Kidney epithelial cell (primary cell): ENCODE measurements at places on chromosomes 12 and 14. TPM values are rescaled to one million over a fixed set of nuclear protein-coding genes. Genes with fewer than 3 reads are reported as not detected.

DNA sequence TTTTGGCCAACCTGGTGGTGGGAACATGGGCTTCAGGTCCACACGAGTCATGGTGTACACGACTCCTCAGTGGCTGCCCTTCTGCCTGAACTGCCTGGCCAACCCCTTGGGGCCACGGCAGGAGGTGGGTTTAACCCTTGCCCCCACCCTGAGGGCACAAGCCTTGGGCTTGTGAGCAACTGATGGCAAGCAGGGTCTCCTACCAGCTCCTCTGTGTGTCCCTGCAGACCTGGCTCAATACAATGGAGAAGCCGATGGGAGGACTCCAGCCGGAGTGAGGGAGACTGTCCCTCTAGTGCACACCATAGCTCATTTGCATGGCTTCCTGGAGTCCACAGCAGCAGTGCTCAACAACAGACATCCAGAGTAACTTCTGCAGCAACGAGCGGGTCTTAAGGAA, 28.0 kb downstream of the JAG2 start:
- no peak for DNase-seq

- DNase-seq = no peak
Observed at GRCh38 chr12:94807951-94808350, 157.6 kb upstream of the TMCC3 start.

- DNase-seq = peak; percentile 94
Observed at GRCh38 chr14:61178226-61179060, 102.7 kb downstream of the TMEM30B start.

DNA sequence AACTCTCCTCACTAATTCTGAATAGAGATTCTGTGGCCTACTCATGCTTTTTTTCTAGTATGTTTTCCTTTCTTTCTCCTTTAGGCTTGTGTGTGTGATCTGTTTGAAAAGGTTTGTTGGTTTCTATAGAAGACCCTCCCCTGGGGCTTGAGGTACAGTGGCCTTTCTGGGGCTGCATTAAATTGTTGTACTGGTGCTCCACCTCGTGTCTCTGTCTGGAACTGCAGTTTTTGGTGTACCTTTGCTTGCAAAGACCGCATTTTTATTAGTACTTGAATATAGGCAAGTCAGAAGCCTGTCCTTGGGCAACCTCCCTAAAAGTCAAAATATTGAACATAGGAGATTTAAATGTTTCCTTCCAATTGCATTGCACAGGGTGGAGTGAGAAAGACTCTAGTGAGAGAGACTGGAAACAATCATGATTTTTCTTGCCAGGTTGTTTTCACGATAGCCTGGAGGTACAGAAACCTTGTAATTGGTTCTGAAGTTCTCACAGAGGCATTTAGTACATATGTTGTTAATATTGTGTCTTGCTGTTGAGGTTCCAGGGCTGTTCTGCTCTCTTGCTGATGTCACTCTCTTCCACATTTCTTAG, 39.0 kb downstream of the SLCO1B1 start:
- no peak for DNase-seq

- no peak for DNase-seq
Observed at GRCh38 chr12:109277899-109278762, 31.0 kb downstream of the FOXN4 start.

GRCh38 chr14:91911474-91912032, 35.9 kb downstream of the FBLN5 start:
- no peak for DNase-seq

GRCh38 chr14:67735336-67736147, 33.9 kb downstream of the RDH12 start:
- no peak for DNase-seq

DNA sequence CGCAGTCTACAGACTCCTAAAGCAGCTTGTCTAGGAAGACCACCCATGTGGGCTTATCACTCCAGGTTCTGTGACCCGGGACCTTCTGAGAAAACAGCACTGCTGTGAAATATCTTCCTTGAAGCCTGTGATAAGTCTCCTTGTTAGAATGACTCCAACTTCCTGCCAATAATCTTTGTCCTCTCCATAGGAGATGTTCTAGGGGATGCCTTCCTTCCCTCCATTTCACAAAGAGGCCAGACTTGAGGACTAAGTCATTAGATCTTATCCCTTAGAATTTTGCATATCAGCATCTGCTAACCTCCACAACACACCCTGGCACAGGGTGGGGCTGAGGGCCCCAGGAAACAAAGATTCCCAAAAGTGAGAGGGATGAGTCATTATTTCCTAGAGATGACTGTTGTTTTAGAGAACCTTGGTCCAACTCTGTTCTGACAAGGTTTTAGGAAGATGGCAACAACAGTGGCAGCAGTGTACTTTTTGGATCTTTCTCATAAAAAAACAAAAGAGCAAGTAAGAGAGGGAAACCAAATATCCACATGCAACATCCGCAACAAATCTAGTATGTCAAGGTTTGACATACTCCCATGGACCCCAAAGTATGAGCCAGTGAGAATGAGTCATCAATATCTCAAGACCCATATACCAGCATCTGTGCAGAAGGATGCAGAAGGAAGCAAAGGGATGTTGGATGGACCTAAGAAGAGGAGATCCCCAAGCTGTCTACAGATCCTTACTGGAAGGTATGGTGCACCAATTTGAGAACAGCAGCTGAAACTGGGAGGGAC, 6.0 kb downstream of the LTB4R start:
- no peak for DNase-seq

DNA sequence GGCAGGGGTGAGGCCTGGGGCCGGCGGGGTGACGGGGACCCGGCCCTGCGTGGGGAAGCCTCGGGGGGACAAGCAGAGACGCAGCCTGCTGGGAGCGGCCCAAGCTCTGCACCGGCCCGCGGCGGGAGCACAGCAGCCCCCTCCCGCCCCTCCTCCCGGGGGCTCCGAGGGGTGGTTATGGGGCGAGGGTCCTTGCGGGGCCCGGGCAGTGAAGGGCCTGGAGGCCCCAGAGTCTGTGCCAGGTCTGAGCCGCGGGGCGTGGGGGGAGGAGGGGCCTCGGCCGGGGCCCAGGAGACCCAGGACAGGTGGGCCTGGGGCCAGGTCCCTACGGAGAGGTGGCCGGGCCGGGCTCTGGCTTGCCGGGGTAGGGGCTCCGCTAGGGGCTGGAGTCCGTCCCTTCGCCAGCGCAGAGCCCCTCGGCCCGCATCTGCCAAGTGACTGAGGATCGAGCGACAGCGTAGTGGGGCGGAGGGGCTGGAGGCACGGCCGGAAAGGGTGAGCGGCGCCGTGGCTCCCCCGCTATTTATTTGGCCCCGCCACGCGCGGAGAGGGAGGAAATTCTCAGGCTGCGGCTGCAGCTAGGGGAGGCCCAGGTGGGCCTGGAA, 495 bp downstream of the TMEM121 start:
- no peak for DNase-seq

GRCh38 chr12:52942066-52942900, 6.6 kb upstream of the KRT18 start:
- DNase-seq = no peak

DNA sequence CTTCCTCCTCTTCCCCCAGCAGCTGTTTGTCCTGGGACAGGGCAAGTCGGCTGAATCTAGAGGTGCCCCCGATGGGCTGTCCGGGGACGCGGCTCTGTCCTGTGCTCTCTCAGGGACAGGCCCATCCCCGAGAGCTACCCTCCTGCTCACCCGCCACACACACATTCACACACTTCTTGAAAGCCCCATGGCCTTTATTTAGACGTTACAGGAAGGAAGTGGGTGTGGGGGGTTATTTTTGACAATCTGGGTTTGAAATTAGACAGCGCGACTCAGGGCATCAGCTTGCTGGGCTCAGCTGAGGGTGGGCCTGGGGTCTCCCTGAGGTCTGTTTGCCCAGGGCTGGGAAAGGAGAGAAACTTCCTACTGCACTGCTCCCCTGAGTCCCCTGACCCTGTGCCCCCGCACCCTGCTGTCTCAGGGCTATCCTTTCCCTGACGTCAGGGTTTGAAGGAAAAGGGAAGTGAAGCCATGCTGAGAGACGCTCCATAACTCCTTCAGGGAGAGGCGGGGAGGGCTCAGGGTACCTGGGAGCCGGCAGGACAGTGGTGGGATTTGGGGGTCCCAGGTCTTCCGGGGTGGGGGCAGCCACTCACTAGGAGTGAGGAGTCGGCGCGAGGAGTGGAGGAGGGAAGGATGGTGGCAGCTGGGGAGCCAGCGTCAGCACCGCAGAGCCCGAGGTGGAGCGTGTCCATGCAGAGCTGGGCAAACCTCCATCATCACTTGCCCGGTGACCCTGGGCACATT, 8.1 kb downstream of the PTPN6 start:
- no peak for DNase-seq

DNA sequence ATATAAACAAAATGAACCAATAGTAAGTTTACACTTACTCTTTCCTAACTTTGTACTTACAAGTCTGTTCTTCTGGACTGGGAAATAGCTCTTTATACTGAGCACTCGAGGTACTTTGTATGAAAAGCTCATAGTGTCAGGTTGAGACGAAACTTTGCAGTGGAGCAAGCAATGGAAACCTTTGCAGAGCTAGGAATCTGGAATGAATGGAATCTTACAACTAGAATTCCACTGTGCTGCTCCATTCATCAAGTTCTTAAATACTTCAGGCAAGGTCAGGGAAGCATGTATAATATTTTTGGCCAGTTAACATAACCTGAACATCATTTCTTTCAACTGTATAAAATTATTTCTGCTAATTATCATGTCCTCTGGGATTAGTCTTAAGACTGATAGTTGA, 1327.5 kb upstream of the FLRT2 start:
- no peak for DNase-seq

- DNase-seq = no peak
Observed at GRCh38 chr14:64422756-64423155, 34.6 kb downstream of the MTHFD1 start.

DNA sequence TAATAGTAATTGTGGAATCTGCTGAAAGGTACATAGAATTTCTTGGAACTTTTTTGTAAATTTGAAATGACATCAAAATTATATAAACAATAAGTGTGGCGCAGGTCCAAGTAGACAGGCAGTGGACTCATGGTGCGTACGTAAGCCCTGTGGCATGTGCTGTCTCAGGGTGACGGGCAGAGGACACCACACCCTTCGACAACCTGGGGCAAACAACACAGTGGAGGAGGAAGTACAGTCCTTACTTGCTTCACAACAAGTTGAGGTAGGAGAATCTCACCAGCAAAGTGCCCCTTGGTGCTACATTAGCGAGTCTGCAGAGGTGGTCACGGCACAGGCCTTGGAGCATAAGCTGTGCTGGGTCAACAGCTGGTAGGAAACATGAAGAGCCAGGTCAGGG, 180.9 kb downstream of the AEBP2 start:
- DNase-seq = no peak

- no peak for DNase-seq
Observed at GRCh38 chr12:46916796-46917419, 91.1 kb upstream of the SLC38A4 start.

Gene TRIM9
- total RNA-seq = 0.92 and 1.2 TPM in 2 replicates

Gene KRT78
- total RNA-seq = not detected in 2 replicates

Gene KRT77
- not detected in 2 replicates for total RNA-seq

Gene GALNT16
- total RNA-seq = 0.33 and 3.4 TPM in 2 replicates

Gene MMP17
- total RNA-seq = 1.7 and 7.3 TPM in 2 replicates

Gene ING4
- total RNA-seq = 31.8 and 34.1 TPM in 2 replicates

Gene KCNH5
- not detected in 2 replicates for total RNA-seq

Gene CFAP251
- 3.3 and 3.7 TPM in 2 replicates for total RNA-seq
